ENCODE measurements at places on chromosomes 13 and 19.
A peak's percentile ranks its signal among the peaks of the same experiment; 100 is the strongest.

- no peak for DNase-seq
These were observed 4.4 kb upstream of the LILRA5 start for GRCh38 chr19:54317108-54317964.

DNA sequence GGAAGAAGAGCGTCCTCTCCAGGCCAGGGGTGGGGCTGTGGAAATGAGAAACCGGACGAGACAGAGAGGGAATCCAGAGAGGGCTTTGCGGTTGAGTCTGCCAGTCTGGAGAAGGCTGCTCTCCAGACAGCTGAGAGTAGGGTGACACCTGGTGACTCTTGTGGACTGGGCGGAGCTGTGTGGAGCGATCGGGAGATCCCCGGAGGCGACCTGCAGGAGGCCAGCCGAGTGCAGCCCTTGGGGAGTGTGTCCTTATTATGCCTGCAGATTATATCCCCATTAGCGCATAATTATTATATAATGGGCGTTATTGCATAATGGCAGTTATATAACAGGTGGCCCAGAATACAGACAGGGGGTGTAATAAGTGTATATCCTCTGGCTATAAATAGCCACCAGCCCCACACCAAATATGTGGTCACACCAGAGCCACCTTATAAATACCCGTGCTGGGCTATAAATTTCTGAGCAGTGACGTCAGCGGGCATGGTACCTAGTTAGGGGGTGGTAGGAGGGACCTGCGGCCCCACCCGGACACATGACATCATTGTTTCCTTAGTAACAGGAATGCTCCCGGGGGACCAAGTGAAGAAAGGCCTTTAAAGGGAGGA is 41.2 kb downstream of the NFIX start:
- no peak for DNase-seq

GRCh38 chr19:46388311-46389095 is 24.9 kb downstream of the CCDC8 start:
- DNase-seq, result no peak

DNA sequence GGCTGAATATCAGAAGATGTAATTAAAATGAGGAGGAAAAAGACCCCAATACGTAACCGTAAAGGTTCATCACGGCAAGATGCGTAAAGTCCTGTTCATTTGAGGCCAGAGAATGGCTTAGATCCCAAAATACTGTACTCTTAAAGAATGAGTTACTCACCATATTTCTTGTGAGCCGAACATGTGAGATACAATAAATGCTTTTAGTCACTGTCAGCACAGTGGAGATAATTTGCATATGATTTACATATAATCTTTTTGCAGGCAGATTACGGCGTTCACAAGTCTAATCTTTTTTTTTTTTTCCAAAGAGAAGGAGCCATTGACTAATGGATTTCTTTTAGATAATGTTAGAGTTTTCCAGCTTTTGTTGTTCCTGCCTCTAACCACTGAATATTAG is 28.4 kb downstream of the AMER2 start:
- no peak for DNase-seq

DNA sequence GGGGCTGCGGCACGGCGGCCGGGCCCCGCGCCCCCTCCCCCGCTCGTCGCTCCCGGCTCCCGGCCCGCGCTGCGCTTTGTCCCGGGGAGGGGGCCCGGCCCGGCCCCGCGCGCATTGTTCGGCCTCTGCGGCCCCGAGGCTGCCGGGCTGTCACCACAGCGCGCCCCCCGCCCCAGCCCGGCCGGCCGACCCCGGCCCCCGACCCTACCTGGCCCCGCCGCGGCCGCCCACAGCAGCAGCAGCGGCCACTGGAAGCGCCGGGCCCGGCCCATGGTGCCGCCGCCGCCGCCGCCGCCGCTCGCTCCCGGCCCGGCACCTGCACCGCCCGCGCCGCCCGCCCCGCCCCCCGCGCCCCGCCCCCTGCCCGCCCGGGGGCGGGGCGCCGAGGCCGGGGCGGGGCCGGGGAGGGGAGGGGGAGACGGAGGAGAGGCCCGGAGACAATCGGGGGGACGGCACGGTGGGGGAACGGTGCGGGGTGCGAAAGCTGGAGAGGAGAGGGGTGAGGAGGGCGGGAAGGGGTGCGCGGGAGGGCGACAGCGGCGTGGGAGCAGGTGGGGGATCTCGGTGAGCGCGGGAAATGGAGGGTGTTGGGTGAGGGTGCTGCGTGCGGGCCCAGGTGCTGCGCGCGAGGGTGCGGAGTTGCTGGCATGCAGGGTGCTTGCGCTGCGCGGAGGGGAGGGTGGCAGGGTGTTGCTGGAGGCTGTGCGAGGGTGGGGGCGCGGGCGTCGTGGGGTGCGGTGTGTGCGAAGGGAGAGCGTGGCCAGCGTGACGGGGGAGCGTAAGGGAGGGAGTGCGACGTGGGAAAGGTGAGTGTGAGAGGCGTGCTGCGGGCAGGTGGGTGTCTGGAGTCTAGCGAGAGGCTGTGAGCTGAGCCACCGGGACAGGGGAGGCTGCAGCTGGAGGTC is at the start of gene CADM4:
CADM4 (minus strand) TSS at position 332 of the 905 bp plus-strand sequence; CDS start at position 272, 60 bp downstream.
- DNase-seq, result peak; percentile 28

DNA sequence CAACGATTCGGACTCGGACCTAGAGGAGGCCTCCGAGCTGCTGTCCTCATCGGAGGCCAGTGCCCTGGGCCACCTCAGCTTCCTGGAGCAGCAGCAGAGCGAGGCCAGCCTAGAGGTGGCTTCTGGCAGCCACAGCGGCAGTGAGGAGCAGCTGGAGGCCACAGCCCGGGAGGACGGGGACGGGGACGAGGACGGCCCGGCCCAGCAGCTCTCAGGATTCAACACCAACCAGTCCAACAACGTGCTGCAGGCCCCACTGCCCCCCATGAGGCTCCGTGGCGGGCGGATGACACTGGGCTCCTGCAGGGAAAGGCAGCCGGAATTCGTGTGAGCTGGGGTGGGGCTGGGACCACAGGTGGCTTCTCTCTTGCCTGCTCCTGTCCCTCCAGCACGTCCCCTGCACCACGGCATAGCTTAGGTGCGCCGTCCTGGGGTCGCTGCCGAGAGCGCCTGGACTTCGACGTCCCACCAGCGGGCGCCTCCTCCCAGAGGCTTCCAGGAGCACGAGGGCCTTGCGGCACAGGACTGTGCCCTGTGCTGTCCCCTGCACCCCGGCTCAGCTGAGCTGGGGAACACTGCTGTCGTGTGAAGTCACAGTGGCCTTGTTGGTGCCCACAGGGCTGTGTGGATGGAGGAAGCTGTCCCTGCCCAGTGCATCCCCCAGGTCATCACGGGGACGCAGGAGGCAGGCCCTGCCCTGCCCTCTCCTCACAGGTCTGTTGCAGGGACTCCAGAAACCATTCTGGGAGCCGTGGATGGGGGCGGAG is 9.3 kb downstream of the POLR2E start:
- DNase-seq, result no peak

DNA sequence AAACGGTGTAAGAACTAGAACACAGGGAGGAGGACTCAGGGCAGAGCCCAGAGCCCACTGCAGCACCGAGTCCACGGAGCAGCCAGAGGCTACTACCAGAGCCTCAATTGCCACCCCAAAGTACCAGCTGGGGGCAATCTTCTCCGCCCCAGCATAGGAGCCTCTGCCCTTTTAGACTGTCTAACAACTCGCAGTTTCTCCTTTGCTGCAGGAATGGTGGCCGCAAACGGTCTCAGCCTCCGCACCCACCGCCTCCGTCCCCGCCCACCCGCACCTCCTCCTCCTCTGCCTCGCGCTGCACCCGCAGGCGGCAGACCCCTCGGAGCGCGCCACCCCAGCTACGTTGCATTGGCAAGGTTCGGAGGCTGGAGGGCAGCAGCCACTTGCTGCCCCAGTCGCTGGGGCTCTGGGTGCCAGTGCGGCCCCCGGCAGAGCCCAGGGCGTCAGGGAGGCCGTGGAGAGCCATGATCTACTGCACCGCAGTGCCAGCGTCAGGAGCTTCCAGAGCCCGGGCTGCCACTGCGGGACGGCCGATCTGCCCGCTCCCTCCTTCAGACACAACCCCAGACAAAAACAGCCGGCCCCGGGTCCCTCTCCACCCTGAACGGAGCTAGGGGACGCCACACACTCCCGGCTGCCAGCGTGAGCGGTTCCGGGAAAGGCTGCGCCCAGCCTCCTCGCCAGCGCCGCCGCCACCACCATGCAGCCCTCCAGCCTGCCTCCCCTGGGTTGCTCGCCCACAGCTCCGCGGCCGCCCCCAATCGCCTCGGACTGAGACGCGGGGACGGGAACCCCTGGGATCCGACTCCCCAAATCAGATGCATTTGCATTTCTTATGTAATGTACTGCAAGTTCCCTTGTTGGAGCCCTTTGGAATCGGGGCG is 1.8 kb downstream of the FGF14 start:
- DNase-seq, result no peak
